ENCODE measurements at places on chromosomes 12 and 14.

GRCh38 chr14:64605926-64606685 is 56.3 kb downstream of the PPP1R36 start:
- DNase-seq: no peak

DNA sequence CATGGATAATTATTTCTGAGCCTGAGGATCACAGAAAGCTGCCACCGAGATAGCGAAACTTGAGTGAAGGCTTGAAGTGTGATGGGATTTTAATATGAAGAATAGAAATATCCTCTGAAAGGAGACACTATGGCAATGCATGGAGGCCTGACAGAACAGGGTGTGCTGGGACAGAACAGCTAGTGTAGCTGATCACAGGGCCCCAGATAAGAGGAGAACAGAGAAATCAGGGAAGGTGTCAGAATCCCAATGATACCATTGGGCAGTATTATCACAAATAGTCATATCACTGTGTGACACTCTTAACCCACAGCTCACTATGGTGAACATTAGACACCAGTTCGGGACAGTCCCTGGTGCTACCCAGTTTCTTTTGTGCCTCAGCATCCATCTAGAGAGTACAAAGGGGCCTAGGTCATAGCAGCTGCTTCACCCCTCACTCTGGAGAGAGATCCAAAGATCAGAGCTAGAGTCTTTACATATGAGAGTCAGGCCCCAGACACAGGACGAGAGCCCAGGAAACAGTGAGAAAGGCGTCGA is 506 bp upstream of the OR10P1 start:
- DNase-seq: no peak

- DNase-seq: no peak
Observed at GRCh38 chr12:69275471-69275891, 36.1 kb downstream of the CPSF6 start.

- no peak for DNase-seq
Observed at GRCh38 chr12:73612551-73612950, 925.1 kb upstream of the ATXN7L3B start.

DNA sequence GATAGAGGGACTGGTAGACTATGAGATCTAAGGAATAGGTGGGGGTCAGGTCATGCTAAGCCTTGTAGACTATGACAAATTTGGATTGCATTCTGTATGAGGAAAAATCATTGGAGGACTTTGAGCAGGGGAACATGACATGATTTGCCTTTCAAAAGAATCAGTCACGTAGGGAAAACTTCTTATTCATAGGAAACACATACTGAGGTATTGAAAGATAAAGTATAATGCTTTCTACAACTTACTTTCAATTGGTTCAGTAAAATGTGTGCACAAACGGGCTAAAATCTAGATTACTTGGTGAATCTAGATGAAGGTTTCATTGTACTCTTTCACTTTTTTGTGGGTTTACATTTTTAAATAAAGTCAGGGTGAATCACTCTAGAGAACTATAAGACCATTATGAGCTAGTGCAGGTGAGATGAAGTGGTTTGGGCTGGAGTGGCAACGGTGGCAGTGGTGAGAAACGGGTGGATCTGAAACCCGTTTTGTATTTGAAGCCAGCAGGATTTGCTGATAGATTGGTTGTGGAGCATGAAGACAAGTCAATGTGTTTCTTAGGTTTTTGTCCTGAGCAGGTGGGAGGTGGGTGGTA is 6.7 kb downstream of the BBS10 start:
- no peak for DNase-seq

- no peak for DNase-seq
Observed at GRCh38 chr12:57142727-57143126, 4.7 kb downstream of the LRP1-AS start.

- no peak for DNase-seq
Observed at GRCh38 chr12:132685400-132685799, 1.7 kb downstream of the POLE start.
